Mesenteric fat pad (tissue), 1 donor: ENCODE measurements at places on chromosomes 2 and 18.

GRCh38 chr2:126638746-126639145 lies 17.2 kb upstream of the GYPC start:
- no peak for DNase-seq

- DNase-seq = no peak
Measured at GRCh38 chr2:203891474-203891873, 23.9 kb downstream of the CTLA4 start.

DNA sequence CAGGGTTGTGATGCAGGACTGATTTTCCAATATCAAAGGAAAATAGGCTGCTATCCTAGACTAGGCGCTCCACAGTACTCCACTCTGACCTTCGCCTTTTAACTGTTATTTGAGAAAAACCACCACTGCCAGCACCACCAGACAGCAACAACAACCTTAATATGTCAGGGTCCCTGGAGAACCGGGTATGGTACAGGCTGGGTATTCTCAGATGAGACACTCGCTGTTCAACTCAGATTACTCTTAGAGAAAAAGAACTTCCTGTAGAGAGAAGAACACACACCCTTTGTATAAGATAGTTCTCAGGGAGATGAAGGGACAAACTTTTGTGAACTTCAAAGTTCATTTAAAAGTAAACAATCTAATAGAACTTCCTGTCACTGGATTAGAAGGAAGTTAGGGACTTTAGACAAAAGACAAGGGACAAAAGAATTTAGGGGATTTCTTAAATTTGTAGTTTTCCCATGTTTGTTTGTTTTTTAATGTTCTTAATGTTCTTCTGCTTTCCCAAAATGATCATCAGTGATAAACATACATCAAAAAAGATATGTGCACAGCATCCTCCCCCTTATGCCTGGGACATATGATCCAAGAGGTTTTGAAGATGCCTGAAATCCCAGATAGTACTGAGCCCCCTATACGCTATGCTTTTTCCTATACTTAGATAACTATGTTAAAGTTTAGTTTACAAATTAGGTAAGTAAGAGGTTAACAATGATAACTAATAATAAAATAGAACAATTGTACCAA lies 41.3 kb upstream of the PPP1R1C start:
- no peak for DNase-seq

DNA sequence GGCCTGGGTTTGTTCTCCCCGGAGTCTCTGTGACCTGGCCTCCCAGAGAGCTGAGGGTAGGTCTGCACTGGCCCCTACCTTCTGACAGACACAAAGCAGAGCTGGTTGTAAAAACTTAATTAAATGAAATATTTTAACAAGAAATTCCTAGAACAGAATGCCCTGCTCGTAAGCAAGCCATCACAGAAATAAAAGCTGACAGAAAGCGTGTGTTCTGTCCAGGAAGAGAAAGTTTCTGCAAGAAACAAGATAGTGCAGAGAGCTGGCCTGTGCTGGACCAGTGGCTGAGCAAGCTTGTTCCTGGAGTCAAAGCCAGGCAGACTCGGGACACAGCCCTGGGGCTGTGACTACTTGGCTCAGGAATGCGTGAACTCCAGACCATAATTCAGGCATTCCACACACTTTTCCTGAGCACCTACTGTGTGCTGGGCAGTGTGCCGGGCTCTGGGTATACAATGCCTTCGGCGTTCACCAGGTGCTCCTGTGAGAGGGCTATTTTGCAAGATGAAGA lies 51.6 kb downstream of the APOB start:
- DNase-seq = no peak

GRCh38 chr2:127398239-127398590 lies 10.4 kb upstream of the MAP3K2 start:
- no peak for DNase-seq

DNA sequence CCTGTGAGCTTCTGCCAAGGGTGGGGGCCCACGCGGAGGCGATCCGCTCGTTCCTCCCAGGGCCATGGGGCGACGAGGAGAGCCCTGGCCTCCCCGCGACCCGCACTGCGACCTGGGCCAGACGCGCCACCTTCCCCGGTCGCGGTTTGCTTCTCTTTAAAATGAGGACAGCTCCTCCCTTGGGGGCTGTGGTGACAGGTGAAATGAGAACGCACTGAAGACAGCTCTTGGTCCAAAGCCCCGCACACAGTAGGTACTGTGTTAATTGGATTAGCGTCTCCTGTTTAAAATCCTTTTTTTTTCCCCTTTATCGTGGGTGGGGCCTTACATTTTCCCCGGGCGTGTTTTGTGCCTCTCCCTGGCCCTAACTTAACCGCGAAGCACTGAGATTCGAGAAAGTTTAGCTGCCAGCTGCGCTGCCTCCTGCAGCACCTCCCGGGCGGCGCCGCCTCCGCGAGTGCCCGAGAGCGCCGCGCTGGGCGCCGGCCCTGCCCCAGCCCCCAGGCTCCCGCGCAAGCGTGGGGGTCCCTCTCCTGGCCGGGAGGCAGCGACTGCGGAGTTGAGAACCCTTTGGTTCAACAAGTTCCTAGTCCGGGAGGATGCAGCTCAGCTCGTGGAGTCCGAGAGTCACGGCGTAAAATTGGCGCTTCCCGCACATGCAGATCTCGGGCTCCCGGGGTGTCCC lies 1.1 kb downstream of the HPCAL1 start:
- no peak for DNase-seq

- DNase-seq = no peak
Measured at GRCh38 chr18:48402953-48403352, 6.2 kb downstream of the ZBTB7C start.

- DNase-seq = no peak
Measured at GRCh38 chr2:9462886-9463697, 11.3 kb upstream of the IAH1 start.

DNA sequence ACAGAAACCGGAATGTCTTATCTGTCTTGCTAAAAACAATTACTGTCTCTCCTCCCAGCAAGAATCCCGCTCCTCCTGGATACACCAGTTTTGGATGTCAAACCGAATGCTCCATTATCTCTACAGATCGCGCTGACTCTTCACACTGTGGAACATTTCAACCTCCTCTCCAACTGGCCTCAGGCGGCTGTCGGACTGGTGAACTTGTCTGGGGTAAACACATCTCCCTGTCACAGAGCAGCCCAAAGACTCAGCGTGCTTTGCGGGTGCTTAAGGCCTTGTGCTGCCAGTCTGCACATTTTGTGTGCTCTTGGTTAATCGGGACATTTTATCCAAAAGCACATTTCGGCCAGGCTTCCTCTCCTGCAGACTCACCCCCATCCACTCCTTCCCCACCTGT lies 173.1 kb downstream of the ICOS start:
- no peak for DNase-seq

DNA sequence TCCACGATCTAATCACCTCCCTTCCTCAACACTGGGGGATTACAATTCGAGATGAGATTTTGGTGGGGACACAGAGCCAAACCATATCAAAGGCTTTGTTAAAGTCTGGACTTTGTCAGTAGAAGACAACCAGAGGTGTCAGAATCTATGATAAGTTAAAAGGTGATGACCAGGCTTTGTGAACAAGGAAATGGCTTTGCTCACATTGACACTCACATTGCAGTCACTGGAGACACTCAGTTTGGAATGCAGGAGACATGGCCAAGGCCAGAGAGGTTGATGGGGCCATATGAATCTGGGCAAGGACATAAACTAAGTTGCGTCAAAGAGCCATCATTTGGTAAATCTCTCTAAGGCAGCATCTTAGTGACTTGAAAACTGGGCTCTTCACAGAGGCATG lies 678.2 kb upstream of the FSHR start:
- DNase-seq = no peak

GRCh38 chr2:48356701-48357325 lies 173.1 kb upstream of the STON1 start:
- no peak for DNase-seq
